ENCODE measurements at places on chromosomes 13 and 19.

- no peak for DNase-seq
These were observed 38.7 kb downstream of the SIAH3 start for GRCh38 chr13:45812695-45813372.

DNA sequence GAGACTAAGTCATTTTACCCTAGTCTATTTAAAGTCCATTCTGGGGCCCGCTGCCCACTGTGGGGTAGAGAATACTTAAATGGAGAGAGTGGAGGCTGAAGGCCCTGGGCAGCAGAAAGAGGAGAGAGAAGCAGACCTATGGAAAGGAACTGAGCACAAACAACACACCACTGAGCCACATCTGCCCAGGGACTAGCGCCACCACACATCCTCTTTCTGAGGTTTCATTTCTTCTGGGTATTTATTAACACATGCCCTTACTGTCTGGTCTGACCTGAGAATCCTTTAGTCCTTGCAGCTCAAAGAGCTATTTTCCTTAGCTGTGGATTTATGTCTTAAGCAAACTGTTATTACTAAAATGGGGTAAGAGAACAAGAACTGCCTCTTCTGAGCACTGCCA lies 154.0 kb downstream of the NALCN start:
- DNase-seq: no peak

DNA sequence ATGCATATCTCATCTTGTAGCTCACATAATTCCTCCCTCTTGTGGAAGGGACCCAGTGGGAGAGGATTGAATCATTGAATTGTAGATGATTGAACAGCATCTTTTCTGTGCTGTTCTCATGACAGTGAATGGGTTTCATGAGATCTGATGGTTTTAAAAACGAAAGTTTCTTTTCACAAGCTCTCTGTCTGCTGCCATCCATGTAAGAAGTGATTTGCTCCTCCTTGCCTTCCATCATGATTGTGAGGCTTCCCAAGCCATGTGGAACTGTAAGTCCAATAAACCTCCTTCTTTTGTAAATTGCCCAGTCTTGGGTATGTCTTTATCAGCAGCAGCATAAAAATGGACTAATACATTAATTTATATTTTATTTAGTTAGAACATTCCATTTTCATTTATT lies 19.6 kb upstream of the ZNF675 start:
- DNase-seq: no peak

DNA sequence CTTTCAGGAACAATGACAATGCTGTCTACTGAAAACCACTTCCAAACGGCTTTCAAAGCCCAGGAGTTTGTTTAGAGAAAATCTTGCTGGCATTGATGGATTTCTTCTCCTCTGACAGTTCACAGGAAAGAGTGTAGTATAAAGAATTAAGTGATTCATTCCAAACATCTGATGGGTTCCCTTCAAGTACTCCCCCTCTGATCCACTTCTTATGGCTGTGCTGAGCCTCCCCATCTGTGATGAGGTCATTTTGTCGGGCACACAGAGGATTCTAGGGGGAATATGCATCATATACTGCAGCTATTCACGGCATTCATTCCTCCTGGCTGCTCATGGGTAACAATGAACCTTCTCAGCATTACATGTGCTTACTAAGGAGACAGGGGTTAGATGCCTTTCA lies 107.9 kb downstream of the RGCC start:
- DNase-seq: peak; percentile 95

- no peak for DNase-seq
These were observed 4.1 kb downstream of the ARHGEF1 start for GRCh38 chr19:41886761-41887710.

GRCh38 chr19:17406046-17406886 lies 836 bp upstream of the BST2 start:
- DNase-seq: peak; percentile 38

- no peak for DNase-seq
These were observed 59.2 kb upstream of the OLFM4 start for GRCh38 chr13:52969373-52969772.

DNA sequence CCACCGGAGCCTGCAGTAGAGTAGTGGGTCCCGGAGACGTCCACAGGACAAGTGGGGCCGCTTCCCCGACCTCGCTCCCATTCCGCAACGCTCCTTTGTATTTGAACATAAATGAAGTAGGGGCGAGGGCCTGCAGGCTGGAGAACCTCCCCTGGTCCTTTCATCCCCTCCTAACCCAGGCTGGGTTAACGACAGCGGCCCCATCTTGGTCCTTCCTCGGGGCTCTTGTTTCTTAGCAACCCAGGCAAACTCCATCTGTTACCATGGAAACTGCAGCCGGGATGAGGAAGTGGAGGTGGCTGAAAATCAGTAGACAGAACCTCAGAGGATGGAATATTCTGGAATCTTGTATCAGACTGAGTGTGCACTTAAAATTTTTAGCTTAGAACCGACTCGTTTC lies 132.6 kb upstream of the USP29 start:
- DNase-seq: no peak

GRCh38 chr13:90551253-90551652 lies 796.2 kb upstream of the MIR17HG start:
- no peak for DNase-seq

DNA sequence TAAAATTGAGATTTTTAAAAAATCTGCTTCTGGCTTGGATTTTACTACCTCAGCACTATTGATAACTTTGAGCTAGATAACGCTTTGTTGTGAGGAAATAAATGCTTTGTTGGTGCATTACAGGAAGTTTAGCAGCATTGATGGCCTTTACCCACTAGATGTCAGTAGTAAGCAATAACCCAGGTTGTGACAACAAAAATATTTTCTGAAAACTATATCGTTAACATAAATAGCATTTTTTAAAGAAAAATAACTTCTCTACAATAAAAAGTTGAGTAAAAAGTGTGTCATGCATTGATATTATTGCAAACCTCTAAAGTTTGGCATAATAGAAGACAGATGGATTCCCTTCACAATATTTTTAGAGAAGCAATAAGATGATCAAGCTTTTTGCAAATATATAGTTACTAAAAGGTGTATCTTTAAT lies 1246.5 kb downstream of the UQCRFS1 start:
- peak; percentile 26 for DNase-seq

DNA sequence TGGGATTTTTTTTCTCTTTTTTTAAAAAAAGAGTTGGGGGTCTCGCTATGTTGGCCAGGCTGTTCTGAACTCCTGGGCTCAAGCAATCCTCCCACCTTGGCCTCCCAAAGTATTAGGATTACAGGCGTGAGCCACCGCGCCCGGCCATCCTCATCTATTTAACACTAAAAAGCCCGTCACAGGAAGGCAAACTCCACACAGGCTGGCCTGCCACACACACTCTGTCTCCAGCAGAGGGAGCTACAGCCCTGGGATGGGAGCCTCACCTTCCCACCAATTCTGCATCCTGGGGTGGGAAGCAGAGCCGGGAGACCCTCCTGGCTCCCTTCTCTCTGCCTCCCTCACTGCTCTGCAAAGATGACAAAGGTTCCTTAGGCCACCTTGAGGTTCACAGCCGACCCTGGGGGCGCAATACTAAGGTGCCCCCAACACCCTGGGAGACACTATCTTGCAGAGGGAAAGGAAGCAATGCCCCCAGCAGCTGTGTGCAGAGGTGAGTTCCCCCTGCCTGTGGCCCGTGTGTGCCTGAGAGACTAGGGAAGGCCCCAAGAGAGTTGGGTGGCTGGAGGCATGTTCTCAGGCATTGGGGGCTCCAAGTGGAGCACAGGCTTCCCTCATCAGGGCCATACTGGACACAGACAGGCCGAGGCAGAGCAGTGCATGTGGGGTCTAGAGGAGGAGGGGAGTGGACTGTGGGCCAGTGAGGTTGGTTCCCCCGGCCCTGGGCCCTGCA lies 27.4 kb upstream of the TIMM44 start:
- peak; percentile 49 for DNase-seq

All from cardiac fibroblast (primary cell).